ENCODE measurements at places on chromosomes 3 and 15.

DNA sequence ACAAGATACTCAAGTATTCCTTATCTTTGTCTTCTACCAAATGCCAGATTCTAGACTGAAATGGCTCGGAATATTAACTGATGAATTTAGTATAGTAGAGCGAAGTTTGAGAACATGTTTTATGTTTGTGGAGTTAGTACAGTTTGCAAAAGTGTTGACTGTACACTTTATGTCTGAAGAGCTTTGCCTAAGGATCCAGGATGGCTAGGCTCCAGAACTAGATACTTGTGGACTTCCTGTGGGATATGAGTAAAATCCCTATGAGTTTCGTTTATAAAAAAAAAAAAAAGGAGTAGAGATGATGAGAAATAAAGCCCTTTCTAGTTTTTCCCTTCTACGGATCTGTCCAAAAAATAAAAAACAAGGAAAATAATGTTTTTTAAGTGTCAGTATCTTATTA lies 96.7 kb downstream of the TP63 start:
- no peak for DNase-seq

DNA sequence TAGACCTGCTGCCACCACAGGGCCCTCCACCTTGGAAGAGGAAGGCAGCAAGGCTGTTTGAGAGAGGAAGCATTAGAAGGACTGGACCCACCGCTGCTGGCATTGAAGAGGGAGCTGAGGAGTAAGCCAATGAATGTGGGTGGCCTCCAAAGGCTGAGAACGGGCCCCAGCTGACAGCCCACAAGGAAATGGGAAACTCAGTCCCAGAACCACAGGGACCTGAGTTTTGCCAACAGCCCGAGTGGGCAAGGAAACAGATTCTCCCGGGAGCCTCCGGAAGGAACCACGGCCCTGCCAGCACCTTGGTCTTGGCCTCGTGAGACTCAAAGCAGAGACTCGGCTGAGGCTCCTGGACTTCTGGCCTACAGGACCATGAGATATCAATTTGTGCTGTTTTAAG lies 95.4 kb upstream of the SNRPA1 start:
- no peak for DNase-seq

DNA sequence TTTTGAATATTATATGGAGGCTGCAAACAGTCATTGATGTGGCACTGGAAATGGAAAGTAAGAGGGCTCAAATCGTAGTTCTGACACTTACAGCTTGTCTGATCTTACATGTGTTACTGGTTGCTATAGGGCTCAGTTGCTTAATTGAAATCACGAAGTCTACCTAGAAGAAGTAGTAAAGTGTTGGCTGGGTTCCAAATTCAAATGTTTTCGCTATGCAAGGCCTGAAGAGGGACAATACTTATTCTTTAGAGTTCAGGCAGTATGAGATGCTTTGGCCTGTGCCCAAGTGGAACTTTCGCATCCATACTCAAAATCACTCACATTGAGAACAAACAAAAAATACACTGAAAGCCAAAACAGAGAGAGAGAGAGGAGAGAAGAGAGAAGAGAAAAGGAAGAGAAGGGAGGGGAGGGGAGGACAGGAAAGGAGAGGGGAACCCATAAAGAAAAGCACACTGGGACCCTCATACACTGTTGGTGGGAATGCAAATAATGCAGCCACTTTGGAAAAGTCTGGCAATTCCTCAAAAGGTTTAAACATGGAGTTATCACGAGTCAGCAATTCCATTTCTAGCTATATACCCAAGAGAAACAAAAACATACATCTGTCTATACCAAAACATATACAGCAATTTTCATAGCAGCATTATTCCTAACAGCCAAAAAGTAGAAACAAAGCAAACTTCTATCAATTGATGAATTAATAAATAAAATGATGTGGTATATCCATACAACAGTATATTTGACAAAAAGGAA lies 2.9 kb upstream of the FXR1 start:
- no peak for DNase-seq

GRCh38 chr3:86733257-86733656 lies 257.7 kb downstream of the VGLL3 start:
- DNase-seq, result no peak

- DNase-seq, result no peak
These were observed 31.6 kb upstream of the PDZRN3 start for GRCh38 chr3:73656241-73656890.

- DNase-seq, result peak; percentile 71
These were observed 253.3 kb downstream of the FAM43A start for GRCh38 chr3:194938845-194939531.

DNA sequence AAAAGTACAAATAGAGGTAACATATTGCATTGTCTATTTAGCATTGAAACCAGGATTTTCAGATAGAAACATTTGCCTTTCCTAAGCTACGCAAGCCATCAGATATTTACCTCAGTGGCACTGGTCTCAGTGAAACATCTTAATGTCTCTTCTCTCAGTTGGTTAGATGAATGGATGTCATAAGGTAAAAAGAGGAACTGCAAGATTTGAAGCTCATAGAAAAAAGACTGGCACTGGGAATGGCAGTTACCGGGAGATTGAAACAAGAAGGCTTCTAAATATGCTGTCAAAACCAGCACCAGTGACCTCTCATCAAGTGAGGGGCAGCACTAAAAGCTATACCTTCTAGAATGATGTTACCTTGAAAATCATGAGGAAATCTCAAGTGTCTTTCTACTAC lies 486.4 kb downstream of the FHIT start:
- no peak for DNase-seq

DNA sequence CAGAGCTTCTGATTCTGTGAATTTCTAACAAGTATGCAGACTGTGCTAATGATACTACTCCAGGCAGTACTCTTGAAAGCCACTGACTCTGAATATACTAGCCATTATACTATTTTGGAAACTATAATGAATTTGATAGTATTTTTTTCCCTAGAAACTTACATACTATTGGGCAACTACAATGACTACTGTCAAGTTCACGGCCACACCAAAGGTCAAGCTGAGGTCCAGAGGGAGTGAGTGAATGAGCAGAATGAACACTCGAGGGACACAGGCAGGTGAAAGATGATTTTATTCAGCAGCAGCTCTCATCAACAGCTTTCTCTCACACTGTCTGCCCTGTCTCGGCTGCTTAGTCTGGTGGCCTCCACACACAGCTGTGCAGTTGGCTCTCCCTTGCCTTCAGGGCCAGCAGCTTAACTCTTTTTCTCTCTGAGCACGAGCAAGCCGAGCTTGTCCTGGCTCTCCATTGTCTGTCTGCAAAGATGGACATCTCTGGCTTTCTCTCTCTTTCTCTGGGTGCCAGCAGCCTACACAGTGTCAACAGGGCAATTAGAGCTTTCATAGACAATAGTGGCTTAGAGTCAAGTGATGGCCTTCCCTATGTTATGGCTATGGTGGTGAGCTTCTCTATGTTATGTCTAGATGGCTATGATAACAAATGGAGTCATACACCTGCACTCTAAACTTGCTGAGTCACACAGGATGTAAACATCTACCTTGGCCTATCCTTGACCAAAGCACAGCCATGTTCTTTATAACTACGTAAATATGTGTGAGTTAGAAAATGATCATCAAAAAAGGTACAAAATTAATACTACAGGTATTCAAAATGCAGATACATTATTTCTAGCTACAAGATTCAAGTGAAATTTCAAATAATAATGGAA lies 362.4 kb downstream of the CGGBP1 start:
- DNase-seq, result no peak

DNA sequence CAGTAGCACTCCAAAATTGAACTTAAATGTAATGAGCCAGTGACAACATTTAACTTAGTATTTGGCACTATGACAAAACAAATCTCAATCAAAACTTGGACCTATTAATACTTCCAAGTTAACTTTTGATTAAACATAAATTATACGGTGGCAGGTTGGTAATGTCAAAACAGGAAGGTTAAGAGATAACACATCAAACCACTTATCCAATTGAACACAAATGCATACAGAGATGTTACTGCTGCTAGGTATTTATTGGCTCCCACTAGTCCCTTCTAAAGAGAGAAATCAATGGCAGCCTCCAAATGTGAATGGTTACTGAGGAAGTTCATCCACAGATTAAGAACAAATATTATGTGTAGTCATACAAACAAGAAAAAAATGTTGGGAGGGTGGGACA lies 1.8 kb downstream of the GSK3B start:
- DNase-seq, result no peak

- DNase-seq, result no peak
These were observed 1455.9 kb downstream of the SI start for GRCh38 chr3:163622384-163622783.

DNA sequence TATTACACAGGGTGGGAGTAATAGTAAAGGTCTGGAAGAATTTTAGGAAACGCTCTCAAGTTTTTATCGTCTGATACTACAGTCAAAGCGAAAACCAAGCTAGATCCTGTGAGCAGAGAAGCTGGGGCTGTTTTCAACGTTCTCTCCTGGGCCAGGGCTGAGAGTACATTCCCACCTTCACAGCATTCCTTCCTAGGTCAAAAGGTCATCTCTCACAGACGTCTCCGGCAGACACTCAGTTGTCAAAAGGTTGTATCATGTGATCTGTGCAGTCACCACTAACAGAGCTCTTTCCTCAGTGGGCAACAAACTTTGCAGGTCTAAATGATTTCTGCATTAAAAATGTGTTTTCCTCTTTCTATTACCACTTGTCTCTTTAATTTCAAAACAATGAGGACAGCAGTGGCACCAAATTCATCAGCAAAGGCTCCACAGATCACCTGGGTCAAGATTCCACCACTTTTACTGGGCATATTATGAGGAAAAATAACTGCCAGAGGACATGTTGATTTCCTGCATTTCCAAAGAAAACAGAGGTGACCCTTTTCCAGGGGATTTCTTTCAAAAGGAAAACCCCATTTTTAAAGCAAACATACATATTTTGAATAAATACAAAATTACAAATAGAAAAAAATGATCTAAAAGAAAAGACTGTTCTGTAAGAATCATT lies 41.9 kb downstream of the MEIS2 start:
- DNase-seq, result no peak

GRCh38 chr3:124217542-124217941 lies 225.6 kb upstream of the ROPN1 start:
- DNase-seq, result peak; percentile 83

GRCh38 chr3:119595639-119596334 lies 1.9 kb upstream of the PLA1A start:
- no peak for DNase-seq

DNA sequence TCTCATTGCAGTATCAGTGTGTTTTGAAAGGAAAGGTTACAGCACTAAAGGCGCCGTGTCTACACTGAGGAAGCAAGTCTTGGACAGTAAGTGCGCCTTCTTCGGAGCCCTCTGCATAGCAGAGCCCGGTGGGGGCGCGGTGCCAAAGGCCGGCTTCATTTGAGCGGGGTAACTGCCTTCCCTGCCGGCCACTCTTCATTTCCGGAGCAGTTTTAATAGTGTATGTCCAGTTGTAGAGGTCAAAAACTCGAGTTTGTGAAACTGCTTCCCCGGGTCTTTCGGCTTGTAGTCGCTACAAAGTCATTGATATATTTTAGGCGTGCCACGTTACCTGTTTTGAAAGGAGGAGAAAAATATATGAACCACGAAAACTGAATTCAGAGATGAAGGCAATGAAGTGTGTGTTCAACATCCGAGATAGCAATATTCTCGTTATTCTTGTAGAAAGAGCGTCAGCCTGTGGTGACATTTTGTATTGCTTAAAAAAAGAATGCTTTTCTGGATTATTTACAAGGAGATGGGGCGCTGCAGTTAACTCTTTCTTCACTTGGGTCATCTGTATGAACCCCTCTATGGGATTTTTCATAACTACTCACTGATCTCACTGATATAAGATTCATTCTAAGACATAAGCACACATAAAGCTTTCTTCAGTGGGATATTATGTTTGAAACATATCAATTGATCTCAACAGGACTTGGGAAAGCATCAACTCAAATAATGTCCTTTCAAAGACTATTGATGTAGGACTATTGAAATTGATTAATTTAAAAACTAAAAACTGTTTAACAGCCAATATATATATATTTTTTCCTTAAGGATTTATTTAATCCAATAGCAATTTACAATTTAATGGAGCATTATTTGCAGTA lies 3.0 kb downstream of the ALCAM start:
- DNase-seq, result peak; percentile 79

DNA sequence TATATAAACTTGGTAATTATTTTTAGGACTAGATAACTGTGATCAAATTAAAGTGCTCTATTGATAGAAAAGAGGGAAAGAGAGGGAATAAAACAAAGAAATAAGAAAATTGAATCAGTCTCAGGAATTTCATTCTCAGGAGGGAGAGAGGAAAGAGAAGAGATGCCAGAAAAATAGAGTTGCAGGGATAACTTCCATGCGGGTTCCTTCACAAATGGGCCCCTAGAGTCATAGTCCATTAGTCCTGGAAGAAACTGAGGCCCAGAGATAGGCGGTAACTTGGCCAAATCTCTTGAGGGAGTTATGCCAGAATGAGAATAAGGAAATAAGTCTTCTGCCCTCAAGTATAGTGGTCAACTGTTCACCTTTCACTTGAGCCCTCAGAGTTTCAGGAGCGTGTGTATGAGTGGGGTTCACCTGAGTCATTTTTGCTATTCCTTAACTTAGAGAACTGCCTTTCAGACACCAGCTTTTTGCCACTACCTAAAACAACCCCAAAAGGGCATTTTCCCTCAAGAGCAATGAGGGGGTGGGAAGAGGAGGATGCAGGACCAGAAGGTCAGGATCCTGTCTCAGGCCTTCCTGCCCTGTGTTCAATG lies 192.6 kb downstream of the MEX3B start:
- no peak for DNase-seq

GRCh38 chr3:94862703-94863102 lies 799.8 kb downstream of the NSUN3 start:
- DNase-seq, result no peak

DNA sequence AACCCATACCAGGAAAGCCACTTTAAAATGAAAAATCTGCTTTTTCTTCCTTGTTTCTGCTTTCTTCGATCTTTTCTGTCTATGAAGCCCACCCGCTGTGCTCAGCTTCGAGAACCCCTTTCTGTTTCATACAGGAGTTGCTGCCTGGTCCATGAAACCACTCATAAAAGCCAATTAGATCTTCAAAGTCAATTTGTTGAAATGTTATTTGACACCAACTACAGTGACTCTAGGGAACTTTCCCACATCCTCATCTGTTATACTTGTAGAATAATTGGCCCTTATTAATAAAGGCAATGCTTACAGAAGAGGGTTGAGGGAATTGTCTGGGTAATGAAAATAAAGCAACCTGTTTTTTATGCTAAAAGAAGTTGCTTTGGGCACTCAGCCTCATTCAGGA lies 523.6 kb downstream of the OCA2 start:
- DNase-seq, result no peak

DNA sequence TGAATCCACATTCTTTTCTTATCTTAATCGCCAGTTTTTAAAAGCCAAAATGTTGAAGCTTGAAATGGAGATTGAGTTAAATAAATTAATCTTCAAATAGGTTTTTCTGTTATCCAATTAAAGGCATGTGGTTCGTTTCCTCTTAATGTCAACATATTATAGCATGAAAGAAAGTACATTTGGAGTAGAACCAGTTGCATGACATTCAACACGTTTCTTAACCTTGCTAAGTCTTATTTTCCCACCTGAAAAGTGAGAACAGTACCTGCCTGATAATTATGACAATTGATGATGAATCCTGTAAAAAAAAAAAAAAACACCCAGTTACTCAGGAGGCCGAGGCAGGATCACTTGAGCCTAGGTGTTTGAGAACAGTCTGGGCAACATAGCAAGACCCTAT lies 29.3 kb downstream of the PIAS1 start:
- no peak for DNase-seq

Measured in femur (tissue), 1 donor.